ENCODE measurements at places on chromosomes 1 and 21.

DNA sequence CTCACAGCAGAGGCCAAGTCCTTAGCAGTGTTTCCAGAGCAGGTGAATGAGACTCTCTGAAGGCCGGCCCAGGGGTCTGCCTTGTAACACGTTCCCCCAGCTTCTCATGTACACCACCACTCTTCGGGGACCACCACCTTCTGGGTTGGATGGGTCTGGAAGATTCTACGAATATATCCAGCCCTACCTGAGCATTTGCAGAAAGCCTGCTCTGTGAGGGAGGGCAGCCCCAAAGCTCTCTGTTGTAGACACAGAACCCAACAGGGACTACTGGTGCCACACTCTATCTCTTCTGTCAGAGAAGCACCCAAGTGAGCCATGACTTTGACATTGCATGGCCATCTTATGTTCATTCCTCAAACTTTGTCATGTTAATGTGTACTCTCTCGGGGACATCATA, 61.8 kb downstream of the CD247 start:
- no peak for DNase-seq

GRCh38 chr1:15272009-15272781, 25.2 kb downstream of the FHAD1 start:
- DNase-seq, result peak; percentile 69

- DNase-seq, result peak; percentile 4
Measured at GRCh38 chr1:68600049-68600661, 103.3 kb upstream of the DEPDC1 start.

GRCh38 chr1:202860744-202861419, 28.1 kb downstream of the RABIF start:
- peak; percentile 68 for DNase-seq

GRCh38 chr21:46517361-46517760, 58.7 kb downstream of the DIP2A start:
- DNase-seq, result no peak

DNA sequence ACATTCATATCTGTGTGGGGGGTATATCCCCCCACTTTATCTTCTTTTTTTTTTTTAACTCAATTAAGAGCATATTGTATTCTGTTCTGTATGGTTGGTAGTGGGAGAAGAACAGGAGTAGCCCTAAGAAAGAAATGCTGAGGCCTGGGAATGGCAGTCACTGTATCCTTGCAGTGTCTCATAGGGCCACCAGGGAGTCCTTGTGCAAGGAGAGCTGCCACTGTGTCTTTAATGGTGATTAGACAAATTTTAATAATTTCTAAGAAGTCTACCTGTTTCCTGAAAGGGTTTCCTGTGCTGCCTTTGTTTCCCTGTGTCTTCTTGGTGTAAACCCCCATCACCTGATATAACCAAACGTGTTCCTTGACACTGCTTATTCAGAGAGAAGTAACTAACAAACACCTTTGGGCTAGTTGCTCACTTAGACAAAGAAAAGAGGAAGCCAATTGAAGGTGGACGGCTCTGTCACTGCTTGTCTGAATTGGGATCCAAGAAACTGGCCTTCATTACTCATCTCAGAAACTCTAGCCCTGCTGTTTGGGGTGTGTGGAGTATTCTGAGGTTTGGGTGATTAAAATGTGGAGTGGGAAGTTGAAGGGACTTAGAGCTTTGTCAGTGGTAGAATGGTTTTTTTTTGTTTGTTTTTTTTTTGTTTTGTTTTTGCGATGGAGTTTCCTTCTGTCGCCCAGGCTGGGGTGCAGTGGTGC, 15.2 kb downstream of the GIPC2 start:
- no peak for DNase-seq

- DNase-seq, result no peak
Measured at GRCh38 chr1:160935527-160936258, 18.9 kb downstream of the ITLN2 start.

DNA sequence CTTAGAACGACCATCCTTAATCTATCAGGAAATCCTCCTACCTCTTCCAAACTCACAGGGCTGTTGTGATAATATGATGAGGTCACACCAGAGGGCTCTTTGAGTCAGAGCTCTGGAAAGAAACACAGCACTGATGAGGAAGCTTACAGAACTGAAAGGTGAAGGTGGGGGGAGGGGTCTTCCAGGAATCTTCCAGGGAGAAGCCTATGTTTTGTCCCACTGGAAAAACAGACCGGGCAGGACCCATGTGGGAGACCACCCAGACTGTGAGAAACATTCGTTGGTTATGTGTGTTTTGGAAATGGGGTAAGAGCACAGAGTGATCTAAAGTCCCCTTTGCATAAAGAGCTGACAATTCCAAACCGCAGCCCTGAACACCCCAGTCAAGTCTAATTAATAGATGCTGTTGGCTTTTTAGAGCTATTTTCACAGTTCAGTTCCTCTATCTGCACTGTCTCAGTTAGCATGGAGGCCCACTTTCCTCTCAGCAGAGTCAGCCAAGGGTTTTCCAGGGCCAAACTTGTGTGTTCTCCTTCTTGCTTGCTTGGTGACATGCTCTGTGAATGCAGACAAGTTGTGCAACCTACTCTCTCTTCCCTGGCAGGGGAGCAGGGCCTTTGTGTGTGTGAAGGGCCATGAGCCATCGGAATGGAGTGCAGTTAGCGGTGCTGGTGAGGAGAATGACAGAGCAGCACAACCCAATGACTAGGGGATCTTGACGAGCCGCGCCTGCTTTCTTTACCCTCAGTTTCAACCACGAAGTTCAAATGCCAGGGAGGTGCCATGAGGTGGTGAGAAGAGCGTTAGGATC, 12.3 kb downstream of the PHLDA3 start:
- DNase-seq, result no peak

- no peak for DNase-seq
Measured at GRCh38 chr21:21268061-21268471, 269.9 kb downstream of the NCAM2 start.

GRCh38 chr1:19903621-19904020, 19.8 kb downstream of the PLA2G2E start:
- no peak for DNase-seq

- no peak for DNase-seq
Measured at GRCh38 chr1:78088015-78088414, 42.2 kb downstream of the GIPC2 start.

GRCh38 chr1:112762541-112763500, 47.7 kb upstream of the PPM1J start:
- DNase-seq, result peak; percentile 71

DNA sequence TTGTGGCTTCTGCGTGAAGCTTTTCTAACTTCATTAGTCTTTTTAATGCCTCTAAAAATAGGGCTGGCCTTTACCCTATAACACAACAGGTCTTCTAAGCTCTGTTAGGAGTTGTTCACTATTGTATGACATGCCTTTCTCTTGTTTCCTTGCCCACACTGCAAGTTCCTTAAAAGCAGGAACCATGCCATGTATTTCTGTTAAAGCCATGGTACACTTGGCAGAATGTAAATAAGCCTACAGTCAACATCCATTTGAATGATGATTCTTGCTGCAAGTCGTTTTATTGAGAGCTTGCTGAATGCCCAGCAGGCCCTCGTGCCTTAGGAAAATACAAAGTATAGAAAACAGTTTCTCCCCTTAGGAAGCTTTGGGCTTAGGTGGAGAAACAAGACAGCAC, 214.6 kb downstream of the DUSP10 start:
- no peak for DNase-seq
